ENCODE measurements at places on chromosomes 11 and 22. TPM values are rescaled to one million over a fixed set of nuclear protein-coding genes. Genes with fewer than 3 reads are reported as not detected.

- DNase-seq, result no peak
- no peak overlapping the region for H3K4me3 ChIP-seq
- no peaks in the 10 kb centered on the region for H3K27me3 ChIP-seq
- peaks cover 5% of the 10 kb centered on the region for H3K4me1 ChIP-seq
- peak overlapping the region; percentile 57 for H3K27ac ChIP-seq
Observed at GRCh38 chr11:15579287-15580001, 464.7 kb downstream of the INSC start.

C2CD2L gene
- total RNA-seq, result 10.9 TPM

MRGPRE gene
- total RNA-seq, result not detected

- H3K4me3 ChIP-seq, result peak overlapping the region; percentile 94
- H3K27ac ChIP-seq, result no peak overlapping the region
- H3K4me1 ChIP-seq, result peaks cover 7% of the 10 kb centered on the region
- DNase-seq, result no peak
Observed at GRCh38 chr22:17999851-18000250, 24.5 kb downstream of the MICAL3 start.

GRCh38 chr11:117815262-117815803 lies 9.2 kb downstream of the FXYD2 start:
- H3K27me3 ChIP-seq, result no peaks in the 10 kb centered on the region
- no peak for DNase-seq
- H3K36me3 ChIP-seq, result no peaks in the 10 kb centered on the region
- H3K4me3 ChIP-seq, result no peak overlapping the region
- H3K27ac ChIP-seq, result no peak overlapping the region

DBX1 gene
- total RNA-seq, result not detected

DNA sequence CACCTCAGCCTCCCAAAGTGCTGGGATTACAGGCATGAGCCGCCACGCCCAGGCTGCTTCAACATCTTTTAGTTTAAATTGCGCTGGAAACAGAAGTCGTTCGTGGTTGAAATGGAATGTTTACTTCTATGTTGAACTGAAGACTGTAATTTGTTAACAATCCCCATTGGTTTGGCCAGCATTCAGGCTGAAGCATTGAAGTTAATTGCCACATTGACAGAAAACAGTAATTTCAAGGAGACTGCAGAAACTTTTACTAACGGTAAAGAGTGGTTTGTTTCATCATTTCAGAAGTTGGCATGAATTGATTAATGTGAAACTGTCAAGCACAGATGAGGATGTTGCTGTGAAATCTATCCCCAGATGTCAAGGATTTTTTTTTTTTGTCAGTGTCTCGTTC lies 14.2 kb downstream of the AP5B1 start:
- no peaks in the 10 kb centered on the region for H3K4me1 ChIP-seq
- no peaks in the 10 kb centered on the region for H3K36me3 ChIP-seq
- DNase-seq, result no peak
- no peaks in the 10 kb centered on the region for H3K27me3 ChIP-seq
- H3K27ac ChIP-seq, result no peak overlapping the region

- no peak overlapping the region for H3K27ac ChIP-seq
- H3K36me3 ChIP-seq, result peaks cover 3% of the 10 kb centered on the region
- H3K27me3 ChIP-seq, result no peaks in the 10 kb centered on the region
- no peak for DNase-seq
Observed at GRCh38 chr22:21972293-21972779, 10.3 kb downstream of the TOP3B start.

GRCh38 chr22:20127318-20127868 lies 4.2 kb upstream of the ZDHHC8 start:
- peaks cover under 1% of the 10 kb centered on the region for H3K4me1 ChIP-seq
- no peak for DNase-seq

MS4A2 gene
- 0.43 TPM for total RNA-seq

CLDN5 gene
- total RNA-seq, result 42.3 TPM

GRCh38 chr11:123381817-123382554 lies 48.1 kb upstream of the GRAMD1B start:
- H3K4me1 ChIP-seq, result no peaks in the 10 kb centered on the region
- H3K4me3 ChIP-seq, result no peak overlapping the region
- no peaks in the 10 kb centered on the region for H3K36me3 ChIP-seq
- no peak for DNase-seq
- no peak overlapping the region for H3K27ac ChIP-seq
- H3K27me3 ChIP-seq, result no peaks in the 10 kb centered on the region

DNA sequence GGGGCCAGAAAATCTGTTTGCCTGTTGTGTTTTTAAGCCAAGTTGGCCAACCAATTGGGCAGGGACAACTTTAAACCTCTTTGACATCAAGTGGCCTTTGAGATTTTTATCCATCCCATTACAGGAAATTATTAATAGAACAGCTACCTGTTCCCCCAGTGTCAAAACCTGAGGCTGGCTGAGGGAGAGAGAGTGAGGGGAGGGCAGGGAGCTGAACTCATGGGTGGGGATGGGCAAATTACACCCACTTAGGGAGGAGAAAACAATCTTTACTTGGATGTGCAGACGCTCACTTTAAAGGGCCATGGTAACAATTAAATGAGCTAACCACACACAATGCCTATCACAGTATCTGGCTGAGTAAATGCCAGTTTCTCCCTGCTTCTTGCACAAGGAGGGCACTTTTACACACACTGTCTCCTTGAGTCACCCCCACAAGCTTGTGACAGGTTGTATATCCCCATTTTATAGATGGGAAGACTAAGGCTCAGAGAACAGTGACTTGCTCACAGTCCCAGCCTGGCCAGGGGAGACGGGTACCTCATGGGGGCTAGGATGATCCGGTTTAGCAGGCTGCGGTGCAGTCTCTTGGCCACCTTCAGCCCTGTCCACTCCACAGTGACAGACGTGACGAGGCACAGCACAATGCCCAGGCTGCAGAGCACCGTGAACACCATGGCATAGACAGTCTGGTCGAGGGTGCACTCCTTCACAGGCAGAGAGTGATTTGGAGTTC lies 17.8 kb upstream of the KCNJ11 start:
- peak overlapping the region; percentile 88 for H3K27ac ChIP-seq
- H3K4me3 ChIP-seq, result peak overlapping the region; percentile 28
- no peaks in the 10 kb centered on the region for H3K27me3 ChIP-seq
- no peaks in the 10 kb centered on the region for H3K36me3 ChIP-seq
- DNase-seq, result peak; percentile 51

UPB1 gene
- total RNA-seq, result 0.24 TPM

- H3K36me3 ChIP-seq, result no peaks in the 10 kb centered on the region
- H3K27me3 ChIP-seq, result no peaks in the 10 kb centered on the region
- H3K4me1 ChIP-seq, result peaks cover 47% of the 10 kb centered on the region
- H3K4me3 ChIP-seq, result no peak overlapping the region
- peak overlapping the region; percentile 21 for H3K27ac ChIP-seq
- DNase-seq, result no peak
Observed at GRCh38 chr22:42895087-42895486, 38.0 kb upstream of the ARFGAP3 start.

Data from psoas muscle (tissue), 8 donors.